ELF-1 (cell line): ENCODE measurements at places on chromosomes 3 and 15.

- peak; percentile 23 for DNase-seq
Measured at GRCh38 chr3:182713743-182714517, 79.4 kb upstream of the ATP11B start.

DNA sequence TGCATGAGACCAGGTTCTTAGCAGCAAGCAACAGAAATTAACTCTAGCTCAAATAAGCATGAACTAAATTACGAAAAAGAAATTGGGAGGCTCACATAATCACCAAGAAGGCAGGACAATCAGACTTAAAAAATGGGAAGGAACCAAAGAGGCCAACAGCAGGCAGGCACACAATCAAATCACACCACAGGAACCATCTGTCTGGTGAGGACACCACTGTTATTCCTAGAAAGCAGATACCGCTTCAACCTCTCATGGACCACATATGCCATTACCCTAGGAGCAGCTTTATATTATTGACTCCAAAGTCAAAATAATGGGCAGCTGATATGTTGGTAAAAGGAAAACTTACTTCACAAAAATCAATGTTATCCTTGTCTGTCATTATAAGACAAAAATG lies 51.6 kb downstream of the SUCLG2 start:
- no peak for DNase-seq

GRCh38 chr15:25981114-25981513 lies 118.0 kb upstream of the ATP10A start:
- no peak for DNase-seq

GRCh38 chr3:53211706-53212702 lies 43.8 kb downstream of the TKT start:
- DNase-seq: no peak

DNA sequence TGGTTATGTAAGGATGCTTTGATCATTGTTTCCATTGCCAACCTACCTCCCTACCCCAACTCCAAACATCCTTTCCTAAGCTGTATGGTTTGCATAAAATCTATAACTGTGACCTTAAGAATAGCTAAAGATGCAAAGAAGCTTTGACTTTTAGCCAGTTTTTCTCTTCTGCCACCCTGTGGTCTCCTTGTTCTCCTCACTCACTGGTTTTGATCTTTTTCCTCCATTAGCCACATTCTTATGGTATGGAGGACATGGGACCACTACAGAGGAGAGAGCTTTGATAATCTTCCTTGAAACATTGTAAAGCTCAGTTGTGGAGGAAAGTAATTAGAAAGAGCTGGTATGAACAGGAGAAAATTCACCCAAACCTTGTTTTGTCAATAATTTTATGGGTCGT lies 115.9 kb downstream of the NEK11 start:
- DNase-seq: no peak

DNA sequence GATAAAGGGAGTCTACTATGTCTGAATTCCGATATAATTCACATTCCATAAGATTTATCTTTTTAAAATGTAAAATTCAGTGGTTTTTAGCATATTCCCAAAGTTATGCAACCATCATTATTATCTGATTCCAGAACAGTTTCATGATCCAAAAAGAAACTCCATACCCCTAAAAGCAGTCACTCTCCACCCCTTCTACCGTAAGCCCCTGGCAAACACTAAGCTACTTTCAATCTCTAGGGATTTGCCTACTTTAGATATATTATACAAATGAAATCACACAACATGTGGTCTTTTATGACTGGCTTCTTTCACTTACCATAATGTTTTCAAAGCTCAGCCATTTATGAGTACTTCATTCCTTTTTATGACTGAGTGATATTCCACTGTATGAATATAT lies 65.6 kb downstream of the TMEM212 start:
- DNase-seq: no peak

GRCh38 chr3:122283796-122284445 lies 41.1 kb upstream of the CSTA start:
- no peak for DNase-seq

DNA sequence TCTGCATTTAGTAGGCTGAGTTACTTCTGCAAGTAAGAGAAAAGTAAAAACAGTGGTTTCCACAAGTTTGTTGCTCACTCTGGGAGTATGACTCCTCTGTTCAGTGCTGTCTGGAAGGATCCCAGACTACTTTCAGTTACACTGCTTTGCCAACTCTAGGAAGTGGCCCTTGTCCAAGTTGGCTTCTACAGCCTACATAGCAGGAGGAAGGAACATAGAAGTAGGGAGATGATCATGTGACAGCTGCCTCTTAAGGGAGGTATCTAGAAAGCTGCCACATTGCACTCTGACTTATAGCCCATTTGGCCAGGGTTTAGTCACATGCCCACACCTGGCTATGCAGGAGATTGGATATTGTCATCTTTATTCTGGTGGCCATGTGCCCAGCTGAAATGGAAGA lies 298.1 kb downstream of the NSUN3 start:
- DNase-seq: no peak

- DNase-seq: no peak
Measured at GRCh38 chr3:42096796-42097565, 5.8 kb downstream of the TRAK1 start.

GRCh38 chr3:149474250-149474817 lies at the start of gene TM4SF4:
Gene TM4SF4 (plus strand): TSS chr3:149474697. CDS start chr3:149474878, 181 bp downstream.
- DNase-seq: no peak

DNA sequence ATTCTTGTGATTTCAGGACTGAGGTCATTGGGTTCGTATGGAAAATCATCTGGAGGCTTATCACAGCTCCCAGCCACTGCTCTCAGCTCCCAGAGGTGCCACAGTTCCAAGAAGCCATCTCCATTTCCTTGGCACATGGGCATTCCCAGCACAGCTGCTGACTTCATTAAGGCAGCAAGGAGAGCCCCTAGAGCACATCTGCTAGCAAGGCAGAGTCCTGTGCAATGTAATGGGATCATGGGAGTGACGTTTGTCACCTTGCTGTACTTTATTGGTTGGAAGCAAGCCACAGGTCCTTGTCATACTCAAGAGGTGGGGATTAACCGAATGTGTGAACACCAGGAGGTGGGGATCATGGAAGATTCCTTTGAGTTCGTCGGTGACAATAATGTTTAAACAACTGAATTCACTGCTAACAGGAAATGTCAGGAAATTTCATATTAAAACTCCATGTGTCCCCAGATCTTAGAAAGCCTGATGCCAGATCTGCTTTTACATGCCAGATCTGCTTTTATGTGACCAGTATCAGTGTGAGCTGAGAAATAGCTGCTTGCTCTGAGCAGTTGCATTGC lies 148.8 kb downstream of the GABRG3 start:
- DNase-seq: no peak

- no peak for DNase-seq
Measured at GRCh38 chr3:35505772-35506171, 133.6 kb upstream of the ARPP21 start.

- no peak for DNase-seq
Measured at GRCh38 chr3:173685456-173685855, 287.9 kb downstream of the NLGN1 start.

DNA sequence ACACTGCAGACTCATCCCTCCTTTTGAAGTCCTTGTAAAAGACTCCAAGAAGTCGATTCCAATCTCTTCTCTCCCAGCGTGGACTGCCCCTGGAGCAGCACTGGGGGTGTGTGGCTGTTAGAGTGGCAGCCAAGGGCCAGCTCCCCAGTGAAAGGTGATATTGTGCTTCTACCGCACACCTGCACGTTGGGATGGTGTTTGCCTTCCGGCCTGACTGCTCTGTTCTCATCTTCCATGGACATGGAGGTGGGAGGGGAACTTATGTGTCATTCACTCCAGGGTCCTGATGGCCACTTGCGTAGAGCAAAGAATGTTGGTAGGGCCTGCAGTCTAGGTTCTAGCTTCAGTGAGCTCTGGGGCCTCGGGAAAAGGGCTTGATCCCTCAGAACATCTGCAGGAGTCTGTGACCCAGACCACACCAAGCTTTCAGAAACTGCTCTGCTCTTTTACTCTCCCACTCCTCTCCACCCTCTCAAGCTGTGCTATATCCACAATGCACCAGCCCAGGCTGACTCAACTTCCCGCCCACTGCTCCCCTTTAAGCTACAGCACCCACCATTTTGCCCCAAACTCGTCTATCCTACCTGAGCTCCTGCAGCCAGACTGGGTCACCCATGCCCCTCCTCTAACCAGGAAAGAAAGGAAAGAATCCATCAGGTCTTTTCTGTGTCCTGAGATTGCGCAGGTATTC lies 31.3 kb downstream of the LIPC start:
- no peak for DNase-seq

- DNase-seq: no peak
Measured at GRCh38 chr15:62931650-62932049, 110.9 kb upstream of the TPM1 start.

GRCh38 chr3:169430707-169431404 lies 232.7 kb downstream of the MECOM start:
- DNase-seq: no peak

DNA sequence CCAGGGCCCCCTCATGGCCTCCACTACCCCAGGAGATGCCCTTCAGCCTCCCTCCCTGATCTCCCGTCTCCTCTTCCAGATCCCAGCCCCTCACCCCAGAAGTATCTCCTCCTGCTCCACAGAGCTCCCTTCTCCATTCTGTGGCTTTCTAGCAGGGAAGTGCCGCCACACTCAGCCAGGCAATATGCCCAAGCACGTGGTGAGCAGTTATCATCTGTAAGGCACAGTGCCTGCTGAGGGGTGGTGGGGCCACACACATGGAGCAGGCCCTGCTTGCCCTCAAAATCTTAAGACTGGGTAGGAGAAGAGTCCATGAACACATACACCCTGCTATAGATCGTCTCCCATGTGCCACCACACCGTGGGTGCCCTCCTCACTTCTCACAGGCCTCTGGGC lies 2.4 kb upstream of the PHGR1 start:
- DNase-seq: no peak

DNA sequence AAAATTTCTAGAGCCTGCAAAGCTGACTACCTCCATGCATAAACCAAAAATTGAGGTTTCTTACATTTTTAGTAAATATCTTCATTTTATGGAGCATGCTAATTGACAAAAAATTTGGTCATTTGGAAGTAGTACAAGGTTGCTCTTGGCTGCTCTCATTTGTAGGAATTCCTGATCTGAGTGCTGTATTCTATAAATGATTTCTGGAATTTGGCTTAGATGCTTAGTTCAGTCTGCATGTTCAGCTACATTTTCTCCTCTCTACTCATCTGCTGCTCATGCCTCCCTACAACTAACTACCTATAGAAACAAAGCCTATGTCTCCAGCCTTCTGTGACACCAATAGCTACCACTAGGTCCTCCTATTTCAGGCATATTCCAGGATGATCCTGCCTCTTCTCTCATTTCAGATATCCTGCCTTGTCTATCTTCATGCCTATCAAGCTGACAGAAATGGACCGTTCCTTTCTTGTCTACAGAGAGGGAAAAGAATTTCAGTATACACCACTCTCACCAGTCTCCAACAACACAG lies 901.1 kb downstream of the TBL1XR1 start:
- DNase-seq: no peak

GRCh38 chr3:134713671-134714070 lies 62.8 kb upstream of the KY start:
- DNase-seq: no peak

- DNase-seq: no peak
Measured at GRCh38 chr15:49715211-49715610, 94.4 kb downstream of the DTWD1 start.

- DNase-seq: no peak
Measured at GRCh38 chr15:88509321-88509720, 37.2 kb downstream of the DET1 start.

DNA sequence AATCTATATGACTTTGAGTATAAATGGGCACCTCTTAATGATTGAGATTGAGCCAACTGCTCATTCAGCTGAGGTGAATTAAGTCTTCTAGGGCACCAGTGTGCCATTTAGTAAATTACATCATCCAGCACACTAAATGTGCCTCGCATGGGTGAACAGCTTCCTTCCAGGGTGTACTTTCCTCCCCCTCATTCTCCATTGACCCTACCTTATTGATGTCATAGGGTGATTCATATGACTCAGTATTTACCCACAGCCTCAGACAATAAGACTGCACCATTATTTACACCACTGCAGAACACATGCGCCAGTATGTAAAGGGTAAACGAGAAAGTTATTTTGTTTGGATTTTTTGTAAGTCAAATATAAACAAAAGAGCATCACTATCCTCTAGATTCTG lies 185.2 kb upstream of the ARL6 start:
- no peak for DNase-seq

GRCh38 chr15:74983725-74984231 lies 11.6 kb upstream of the SCAMP5 start:
- DNase-seq: no peak

GRCh38 chr3:120625159-120625586 lies 29.0 kb downstream of the NDUFB4 start:
- DNase-seq: no peak

DNA sequence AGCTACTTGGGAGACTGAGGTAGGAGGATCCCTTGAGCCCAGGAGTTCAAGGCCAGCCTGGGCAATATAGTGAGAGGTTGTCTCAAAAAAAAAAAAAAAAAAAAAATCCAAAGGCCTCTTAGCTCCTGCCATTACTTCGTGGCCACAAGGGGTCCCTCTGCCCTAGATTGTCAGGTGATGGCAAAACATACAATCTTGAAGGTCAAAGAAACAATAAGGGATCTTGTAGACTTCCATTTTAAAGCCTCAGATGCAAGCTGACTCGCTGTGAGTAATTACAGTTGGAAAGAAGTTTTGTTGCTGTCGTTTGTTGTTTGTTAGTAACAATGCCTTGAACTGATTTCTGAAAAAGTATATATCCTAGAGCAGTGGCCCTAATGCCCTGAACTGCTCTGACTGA lies 55.9 kb upstream of the PLCL2 start:
- DNase-seq: peak; percentile 23

DNA sequence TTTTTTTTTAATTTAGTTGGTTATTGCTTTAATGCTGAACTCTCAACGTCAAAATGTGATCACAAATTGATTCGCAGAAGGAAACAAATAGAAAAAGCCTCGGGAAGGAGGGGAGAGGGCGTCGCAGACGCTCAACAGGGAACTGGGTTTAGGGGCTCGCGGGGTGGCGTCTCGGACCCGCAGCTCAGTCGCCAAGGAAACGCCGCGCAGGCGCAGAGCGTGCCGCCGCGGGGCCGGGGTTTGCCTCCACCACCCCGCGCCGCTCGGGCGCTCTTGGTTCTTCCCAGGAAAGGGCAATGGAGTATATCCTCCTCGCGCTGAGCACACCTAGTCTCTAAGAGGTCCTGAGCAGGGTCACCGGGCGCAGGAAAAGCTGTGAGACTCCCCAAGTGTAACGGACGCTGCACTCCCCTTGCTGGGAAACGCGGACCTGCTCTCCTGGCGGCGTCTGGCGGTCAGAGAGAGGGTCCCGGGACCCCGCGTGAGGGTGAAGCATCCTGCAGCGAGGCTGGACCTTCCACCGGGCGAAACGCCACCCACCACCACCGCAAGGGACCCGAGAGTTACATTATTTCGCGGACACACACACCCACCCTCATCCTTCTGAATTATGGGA lies 753 bp downstream of the PLCH1 start:
- DNase-seq: peak; percentile 85
